ENCODE measurements at places on chromosomes 2 and 18.

DNA sequence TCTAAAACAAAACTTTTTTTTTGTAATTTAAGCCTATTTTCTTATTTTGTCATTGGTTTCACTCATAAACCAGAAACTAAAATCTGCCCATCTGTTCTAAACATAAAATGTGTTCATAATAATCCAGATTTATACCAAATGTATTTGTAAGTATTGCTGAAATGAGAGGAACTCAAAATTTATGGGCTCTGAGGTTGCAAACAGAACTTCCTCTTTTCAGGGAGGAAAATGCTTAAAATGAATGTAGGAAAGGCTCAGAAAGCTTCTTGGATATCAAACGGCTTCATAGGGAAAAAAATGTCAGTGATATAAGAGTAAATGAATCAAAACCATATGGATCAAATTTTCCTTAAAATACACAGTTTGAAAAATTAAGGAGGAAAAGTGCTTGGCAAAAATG lies 83.9 kb downstream of the PAX3 start:
- DNase-seq = no peak

- no peak for DNase-seq
These were observed 3.5 kb downstream of the SS18 start for GRCh38 chr18:26086959-26087358.

- DNase-seq = no peak
These were observed 41.1 kb upstream of the GALNT5 start for GRCh38 chr2:157216286-157216965.

DNA sequence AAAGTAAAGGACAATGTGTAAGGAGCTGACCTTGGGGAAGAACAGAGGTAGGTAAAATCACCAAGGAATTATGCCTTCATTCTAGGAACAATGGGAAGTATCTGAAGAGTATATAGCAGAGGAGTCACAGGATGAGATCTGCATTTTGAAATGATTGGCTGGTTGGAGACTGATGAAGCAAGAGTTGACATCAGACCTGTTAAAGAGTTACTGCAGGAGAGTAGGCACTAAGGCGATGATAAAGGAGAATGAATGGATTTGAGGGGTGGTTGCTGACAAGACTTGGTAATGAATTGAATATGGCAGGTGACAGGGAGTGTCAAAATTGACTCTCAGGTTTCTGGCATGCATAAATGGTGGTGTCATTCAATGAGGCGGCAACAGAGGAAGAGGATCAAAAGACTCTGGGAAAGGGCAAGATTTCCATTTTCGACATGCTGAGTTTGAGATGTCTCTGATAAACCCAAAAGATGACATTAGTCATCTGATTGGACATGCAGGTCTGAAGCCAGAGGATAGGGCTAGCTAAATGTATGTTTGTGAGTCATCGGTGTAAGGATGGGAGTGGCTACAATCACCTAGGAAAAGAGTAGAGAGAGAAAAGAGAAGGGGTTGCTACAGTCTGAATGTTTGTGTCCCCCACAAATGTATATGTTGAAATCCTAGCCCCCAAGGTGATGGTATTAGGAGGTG lies 236.5 kb downstream of the DYM start:
- no peak for DNase-seq

DNA sequence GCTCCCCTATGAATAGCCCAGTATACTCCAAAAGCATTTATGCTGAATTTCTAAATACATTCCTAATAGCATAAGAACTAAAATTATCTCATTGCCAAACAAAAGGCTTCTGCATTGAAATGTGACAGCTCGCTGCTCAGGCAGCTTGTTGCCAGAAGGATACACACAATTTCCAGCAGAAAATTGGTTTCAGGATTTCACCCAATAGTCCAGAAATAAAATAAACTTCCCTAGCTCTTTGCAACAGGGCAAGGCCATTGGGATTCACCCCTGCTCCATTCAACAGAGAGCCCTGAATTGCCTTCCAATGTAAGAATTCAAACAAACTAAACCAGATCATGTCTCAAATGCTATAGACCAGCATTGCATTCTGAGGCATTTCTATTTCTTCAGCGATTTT lies 70.7 kb downstream of the RBM43 start:
- no peak for DNase-seq

DNA sequence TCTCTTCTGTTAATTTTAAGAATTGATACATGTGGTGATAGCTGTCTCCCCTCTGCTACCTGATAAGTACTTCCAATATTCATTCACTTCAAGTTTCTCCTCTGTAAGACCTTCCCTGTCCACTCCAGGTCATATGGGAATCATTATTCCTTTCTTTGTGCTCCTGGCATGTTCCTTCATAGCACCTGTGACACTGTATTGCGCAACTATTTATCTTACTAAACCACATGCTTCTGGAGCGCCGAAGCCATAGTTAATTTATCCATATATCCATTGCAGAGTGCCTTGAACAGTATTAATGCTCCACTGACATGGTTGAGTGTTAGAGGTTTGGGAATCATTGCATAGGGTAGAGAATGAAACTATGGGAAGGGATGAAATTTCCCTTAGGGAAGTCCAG lies 7.9 kb upstream of the PRKD3 start:
- DNase-seq = no peak

DNA sequence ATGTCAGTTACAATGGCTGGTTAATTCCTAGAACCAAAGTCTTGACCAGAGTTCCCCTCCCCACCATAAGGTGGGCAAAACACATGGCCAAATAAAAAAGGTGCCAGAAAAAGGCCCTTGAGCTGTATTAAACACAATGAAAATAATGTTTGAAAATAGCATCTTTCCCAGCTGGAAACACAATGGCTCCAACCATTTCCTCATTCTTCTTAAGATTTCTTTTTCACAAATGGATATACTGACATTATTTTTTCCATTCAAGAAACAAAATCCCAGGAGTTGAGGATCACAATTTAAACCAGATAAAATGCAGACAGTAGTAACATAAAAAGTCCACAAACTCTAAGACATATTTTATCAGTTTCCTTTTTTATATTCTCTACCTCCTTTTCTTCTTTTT lies 143.8 kb downstream of the EXOC6B start:
- DNase-seq = no peak

Measured in GM12891 (cell line).